Stimulated activated CD4-positive, alpha-beta T cell treated with anti-CD3 and anti-CD28 coated beads, Interleukin-4, amount 100 ng/mL, for 4 hours (primary cell): ENCODE measurements at places on chromosomes 6 and 20.

DNA sequence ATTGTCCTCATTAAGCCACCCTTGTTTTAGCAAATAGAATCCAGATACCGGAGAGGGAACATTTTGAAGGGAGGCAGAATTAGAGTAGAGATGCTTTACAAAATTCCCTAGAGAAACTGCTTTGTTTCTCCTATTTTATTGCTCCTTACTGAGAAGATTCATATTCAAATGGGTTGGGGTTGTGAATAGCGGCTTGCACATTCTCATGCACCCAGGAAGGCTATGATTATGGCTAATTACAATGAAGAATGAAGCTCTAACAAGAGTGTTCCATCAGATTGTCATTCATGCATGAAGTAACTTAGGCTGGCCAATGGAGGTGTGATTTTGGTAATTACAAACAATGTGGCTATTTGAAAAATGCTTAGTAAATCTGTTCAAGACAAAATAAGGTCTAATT lies 129.6 kb downstream of the PACRG start:
- no peak for DNase-seq

GRCh38 chr6:127176146-127176545 lies 57.7 kb downstream of the RSPO3 start:
- no peak for DNase-seq

- no peak for DNase-seq
Measured at GRCh38 chr20:46936415-46937156, 41.9 kb downstream of the EYA2 start.

- no peak for DNase-seq
Measured at GRCh38 chr20:3509064-3509463, 38.2 kb downstream of the ATRN start.

GRCh38 chr6:19269341-19269898 lies 567.8 kb upstream of the ID4 start:
- no peak for DNase-seq

DNA sequence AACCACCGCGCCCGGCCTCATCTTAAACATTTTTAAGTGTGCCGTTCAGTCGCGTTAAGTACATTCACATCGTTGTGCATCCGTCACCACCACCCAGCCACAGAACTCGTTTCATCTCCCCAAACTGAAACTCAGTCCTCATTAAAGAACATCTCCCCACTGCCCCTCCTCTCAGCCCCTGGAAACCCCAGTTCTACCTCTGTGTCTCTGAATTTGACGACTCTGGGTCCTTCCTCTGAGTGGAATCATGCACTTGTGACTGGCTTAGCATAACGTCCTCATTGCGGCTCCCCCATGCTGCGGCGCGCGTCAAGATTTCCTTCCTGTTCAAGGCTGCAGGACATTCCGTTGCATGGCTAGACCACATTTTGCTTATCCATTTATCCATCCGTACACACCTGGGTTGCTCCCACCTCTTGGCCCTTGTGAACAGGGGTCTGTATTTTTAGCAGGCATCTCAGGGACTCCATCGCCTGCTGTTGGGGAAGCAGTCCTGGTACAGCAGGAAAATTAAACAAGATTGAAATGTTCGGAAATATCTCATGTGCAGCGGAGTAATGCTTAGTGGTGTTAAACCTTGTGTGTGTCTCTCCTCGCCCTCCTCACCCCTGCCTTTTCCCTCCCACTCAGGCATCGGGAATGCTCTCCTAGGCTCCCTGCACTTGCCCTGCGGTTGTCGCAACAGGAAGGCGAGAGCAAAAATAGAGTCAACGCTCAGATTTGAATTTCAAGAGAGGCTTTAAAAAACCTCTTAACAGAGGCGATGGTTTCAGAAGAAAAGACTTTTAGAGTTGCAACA lies 127.9 kb downstream of the PXDC1 start:
- DNase-seq = no peak

DNA sequence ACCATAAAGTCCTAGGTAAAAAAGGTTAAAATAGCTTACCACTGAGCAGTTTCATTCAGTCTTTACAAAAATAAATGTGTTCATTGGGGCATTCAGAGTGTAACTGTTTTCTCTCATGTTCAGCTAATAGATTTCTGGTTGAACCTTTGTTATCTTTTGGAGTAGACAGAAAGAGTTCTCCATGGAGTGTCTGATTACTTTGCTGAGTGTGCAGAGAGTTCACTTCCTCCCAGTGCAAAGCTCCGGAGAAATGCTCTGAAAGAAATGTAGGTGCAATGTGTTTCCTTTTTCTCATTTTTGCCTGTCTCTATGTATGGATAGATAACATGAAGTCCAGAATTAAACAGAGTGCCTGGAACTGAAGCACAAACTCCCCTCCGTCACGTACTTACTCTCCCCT lies 52.6 kb downstream of the JAG1 start:
- no peak for DNase-seq

- no peak for DNase-seq
Measured at GRCh38 chr20:46407671-46407996, 1.2 kb upstream of the ELMO2 start.

- peak; percentile 53 for DNase-seq
Measured at GRCh38 chr20:3045042-3045815, 623 bp upstream of the MRPS26 start.

DNA sequence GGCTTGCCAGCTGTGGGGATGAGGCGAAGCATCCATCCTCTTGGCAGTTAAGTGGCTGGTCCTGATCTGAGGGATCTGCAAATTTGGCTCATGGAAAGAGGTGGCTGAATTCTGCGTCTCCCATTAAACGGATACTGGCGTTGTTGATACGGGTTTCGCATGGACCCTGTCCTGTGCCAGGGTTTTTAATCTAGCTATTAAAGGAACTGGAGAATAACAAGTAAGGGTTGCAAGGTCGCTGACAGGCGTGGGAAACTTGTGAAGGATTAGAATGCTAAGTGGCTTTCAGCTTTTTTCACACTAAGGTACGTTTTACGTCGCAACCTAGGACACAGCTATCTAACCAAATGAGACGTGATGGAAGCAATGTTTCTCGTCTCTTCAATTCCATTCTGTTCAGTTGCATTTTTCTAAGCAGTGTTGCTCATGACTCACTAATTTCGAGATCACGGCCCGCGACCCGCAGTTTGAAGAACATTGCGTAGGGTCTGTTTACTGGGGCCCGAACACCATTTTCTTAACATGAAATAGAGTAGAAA lies 852 bp downstream of the GMNN start:
- peak; percentile 9 for DNase-seq

DNA sequence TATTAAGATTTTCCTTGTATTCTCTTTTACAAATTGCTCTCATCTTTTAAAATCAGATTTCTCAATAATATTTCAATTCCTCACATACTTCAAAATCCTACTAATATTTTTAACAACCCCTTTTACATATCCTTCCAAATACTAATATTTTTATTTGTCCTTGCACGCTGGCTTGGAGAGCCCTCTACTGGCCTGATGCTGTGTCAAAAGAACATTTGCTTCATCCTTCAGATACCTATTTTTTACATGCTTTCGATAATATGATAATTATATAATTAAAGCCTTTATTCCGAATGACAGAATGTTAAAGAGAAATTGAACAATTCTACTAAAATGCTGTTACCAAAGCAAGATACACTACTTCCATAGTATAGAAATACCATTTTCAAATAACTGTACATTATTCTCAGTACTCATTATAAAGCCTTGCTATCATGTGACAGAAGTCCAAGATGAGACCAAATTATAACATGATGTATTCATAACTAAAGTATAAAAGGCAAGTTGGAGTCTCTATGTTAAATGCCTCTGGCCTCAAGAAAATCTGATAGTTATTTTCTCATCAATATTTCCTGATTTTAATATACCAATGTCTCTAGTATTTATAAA lies 39.0 kb upstream of the PLN start:
- DNase-seq = no peak

DNA sequence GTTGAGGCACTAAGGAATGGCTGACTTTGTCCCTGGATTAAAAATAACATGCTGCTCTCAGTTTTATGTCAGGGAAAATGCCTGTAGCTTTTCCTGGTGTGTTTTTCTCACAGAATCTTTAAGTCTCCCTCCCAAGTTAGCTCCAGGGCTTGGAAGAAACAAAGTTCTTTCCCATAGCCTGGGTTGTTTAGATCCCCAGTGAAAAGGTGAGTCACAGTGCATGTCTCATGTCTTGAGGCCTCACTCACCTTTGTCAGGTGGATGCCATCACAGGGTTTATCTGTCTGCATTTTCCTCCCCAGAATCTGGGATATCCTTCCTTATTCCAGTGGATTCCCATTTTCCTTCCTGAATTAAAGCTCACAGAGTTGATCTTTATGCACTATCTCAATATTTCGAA lies 722.4 kb downstream of the GRIK2 start:
- no peak for DNase-seq

GRCh38 chr20:58930496-58930895 lies 50.6 kb upstream of the NELFCD start:
- no peak for DNase-seq

DNA sequence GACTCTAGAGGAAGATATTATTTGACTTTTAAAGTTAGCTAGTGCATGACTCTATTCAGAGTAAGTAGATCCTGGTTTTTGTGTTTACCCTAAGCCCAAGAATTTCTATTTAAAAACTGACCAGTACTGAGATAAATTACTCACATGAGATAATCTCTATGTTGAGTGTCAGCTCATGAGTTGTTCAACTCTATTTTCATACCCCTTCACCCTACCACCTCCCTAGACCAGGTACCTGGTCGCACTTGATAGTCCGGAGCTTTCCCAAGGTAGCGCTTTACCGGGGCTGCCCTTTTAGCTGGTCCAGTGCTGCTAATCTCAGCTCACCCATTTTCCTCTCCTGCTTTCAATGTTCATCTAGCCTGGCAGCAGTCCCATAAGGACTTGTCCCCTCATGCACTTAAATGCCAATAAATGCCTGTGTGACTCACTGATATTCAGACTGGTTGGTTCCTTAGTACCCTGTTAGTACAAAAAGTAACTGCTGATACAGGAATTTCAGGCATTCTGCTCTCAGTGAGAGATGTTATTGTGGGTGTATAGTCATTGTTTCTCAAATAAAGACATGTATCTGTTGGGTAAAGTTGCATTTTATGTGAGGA lies 503.9 kb downstream of the ADGRB3 start:
- DNase-seq = no peak

DNA sequence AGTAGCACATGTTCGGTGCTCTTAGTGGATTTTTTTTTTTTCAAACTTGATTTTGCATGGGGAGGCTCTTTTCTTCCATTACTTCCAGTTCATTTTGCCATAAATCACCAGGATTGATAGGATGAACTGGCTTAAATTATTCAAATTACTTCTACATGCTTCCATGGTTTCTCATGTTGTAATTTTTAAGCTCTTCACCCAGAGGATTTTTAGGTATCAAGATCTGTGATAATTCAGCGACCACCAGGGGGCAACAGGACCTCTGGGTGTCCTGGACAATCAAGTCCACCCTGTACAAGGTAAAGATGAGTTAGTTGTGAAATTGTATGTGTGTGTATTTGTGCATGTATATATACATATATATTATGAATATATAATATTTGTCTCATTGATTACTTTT lies 4.2 kb upstream of the EPHA7 start:
- DNase-seq = no peak

- DNase-seq = no peak
Measured at GRCh38 chr20:4763261-4763660, 41.6 kb downstream of the PRND start.

DNA sequence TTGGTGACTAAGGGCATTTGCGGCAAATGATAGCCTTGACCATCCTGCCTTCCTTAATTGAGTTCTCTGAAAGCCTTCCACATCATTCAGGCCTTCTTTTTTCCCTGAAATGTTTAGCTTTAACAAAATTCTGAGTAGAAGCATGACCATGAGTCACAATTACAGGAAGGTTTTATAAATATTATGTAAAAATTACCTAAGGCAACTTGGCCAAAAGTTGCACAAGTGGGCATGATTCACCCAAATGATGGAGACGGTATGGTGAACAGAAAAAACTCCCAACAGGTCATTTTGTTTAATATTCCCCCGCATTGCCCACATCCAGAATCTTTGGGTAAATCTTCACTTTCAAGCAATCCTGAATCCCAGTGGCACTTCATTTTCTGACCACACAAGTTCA lies 37.0 kb downstream of the MC3R start:
- no peak for DNase-seq

DNA sequence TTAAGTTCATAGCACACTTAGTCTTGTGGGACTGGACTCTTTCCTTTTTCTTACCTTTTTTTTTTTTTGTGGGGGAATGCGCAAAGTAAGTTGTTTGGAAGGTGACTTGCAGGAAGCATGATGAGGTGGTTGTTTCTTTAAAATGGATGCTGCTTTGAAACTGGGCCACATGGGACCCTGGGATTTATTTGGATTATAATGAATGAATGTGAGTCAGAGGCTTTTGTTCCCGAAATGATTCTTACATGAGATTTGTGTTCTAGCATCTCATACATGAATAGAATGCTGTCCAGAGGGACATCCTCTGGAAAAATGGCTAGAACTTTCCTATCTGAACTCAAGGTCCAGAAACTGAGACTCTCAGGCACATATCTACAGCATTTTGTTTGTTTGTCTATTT lies 236.6 kb upstream of the RNF24 start:
- no peak for DNase-seq

DNA sequence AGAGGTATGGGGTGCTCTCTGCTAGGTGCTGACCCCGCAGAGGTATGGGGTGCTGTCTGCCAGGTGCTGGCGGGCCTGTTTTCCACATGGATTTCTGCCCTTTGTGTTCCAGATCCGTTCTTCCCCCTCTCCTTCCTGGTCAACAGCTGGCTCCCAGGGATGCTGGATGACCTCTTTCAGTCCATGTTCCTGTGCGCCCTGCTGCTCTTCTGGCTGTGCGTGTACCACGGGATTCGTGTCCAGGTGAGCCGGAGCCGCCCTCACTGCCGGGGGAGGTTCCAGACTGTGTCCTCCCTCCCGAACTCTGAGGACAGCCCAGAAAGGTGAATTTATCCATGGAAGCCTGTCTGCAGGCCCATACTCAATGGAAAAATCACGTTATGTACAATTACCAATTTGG lies 36.3 kb downstream of the DYNLT1 start:
- no peak for DNase-seq

- no peak for DNase-seq
Measured at GRCh38 chr20:34940081-34940481, 15.5 kb downstream of the GSS start.
